Neural crest cell (in vitro differentiated cells): ENCODE measurements at places on chromosomes 7 and 10. TPM values are rescaled to one million over a fixed set of nuclear protein-coding genes. Genes with fewer than 3 reads are reported as not detected.

NACAD gene
- 7.2 and 9.7 TPM in 2 replicates for total RNA-seq

NPY4R gene
- total RNA-seq = not detected in 2 replicates

DNA sequence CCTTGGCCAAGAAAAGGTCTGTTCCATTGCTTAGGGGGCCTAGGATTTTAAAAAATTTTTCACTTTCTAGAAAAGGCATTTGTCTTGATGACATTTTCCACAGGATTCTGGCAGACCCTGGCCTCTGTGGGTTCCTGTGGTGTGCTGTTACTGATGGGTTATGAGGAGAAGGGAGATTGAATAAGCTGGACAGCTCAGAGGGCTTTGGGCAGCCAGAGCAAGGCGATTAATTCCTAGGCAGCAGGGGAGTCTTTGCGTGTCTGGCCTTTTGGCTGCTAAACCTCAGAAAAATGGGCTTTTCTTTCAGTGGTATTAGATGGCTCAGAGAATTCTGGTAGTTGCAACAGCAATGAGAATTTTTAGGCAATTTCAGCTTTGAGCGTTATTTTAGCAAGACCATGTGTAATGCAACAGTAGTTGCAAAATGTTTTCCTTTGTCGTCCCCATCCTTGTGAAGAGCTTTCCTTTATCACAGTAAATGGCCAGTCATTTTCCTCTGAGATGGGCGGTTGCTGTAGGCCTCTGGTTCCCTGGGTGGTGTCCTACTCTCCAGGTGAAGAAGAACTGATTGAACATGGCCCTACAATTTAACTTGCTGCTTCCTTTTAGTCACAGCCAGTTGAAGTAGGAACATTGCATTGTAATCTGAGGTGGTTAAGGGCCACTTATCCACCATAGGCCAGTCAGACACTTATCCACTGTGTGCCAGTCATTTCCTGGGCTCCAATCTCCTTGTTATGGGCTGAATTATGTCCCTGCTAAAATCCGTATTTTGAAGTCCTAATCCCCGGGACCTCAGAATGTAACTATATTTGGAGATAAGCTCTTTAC is 43.2 kb downstream of the SH2D4B start:
- no peak overlapping the region for H3K4me3 ChIP-seq
- peaks cover 14% of the 10 kb centered on the region for H3K4me1 ChIP-seq
- no peak overlapping the region for H3K27ac ChIP-seq
- no peaks in the 10 kb centered on the region for H3K36me3 ChIP-seq
- no peak for DNase-seq

- no peak overlapping the region for H3K27ac ChIP-seq
- H3K4me3 ChIP-seq = no peak overlapping the region
- no peak for DNase-seq
- peaks cover 29% of the 10 kb centered on the region for H3K4me1 ChIP-seq
These were observed 200.6 kb downstream of the CHCHD3 start for GRCh38 chr7:132881317-132881716.

DNA sequence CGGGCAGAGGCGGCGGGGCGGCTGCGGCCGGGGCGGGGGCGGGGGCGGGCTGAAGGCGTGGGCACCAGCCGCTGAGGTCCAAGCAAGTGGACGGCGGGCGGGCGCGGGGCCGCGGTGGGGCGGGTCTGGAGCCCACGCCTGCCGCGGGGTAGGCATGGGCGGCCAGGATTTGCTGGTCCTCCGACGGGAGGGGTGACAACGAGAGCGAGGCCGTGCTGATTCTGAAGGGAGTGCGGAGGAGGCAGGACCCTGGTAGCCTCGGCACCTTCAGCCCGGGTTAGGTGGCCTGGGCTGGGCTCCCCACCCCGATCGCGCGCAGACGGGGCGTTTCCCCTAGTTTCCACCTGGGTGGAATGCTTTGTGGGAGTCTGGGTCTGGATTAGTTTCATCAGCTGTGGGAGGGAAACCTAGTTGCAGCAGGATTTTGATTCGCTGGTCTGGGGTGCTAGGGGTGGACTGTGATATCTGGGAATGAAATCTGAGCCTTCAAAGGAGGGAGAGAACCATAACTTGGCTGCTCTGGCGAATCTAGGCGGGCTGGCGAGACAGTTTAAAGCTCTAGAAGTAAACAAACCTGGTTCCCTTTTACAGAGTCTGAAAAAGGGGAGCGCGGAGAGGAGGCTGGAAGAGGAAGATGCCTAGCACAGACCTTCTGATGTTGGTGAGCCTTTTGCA is 609 bp downstream of the SGPL1 start:
- H3K27me3 ChIP-seq = no peaks in the 10 kb centered on the region
- peak; percentile 54 for DNase-seq
- peaks cover 14% of the 10 kb centered on the region for H3K4me1 ChIP-seq
- H3K36me3 ChIP-seq = peaks cover 4% of the 10 kb centered on the region

DNA sequence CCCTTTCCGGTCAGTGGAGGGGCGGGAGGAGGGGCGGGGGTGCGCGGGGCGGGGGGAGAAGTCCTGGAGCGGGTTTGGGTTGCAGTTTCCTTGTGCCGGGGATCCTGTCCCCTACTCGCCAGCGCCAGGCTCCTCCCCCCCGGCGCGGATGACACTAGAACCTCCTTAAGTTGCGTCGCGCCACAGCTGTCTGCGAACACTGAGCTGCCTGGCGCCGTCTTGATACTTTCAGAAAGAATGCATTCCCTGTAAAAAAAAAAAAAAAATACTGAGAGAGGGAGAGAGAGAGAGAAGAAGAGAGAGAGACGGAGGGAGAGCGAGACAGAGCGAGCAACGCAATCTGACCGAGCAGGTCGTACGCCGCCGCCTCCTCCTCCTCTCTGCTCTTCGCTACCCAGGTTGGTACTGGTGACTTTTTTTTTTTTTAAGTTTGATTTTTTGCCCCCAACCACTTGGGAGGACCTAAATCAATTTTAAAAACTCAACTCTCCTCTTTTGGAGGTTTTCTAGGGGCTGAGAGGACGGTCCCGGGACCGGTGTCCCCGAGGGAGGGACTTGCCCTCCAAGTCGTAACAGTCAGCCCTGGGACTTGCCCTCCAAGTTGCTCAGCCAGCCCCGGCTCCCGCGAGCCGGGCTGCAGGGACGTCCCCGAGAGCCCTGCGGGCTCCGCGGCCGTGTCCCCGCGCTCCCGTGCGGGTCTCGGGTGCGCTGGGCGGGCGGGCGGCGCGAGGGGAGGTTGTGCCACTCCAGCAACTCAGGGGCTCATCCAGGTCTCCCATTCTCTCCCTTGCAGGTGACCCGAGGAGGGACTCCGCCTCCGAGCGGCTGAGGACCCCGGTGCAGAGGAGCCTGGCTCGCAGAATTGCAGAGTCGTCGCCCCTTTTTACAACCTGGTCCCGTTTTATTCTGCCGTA is at the start of gene GATA3:
Gene GATA3, plus strand, starts transcription at position 195 of the 914 bp plus-strand sequence. CDS start 968 bp downstream, outside the sequence.
- no peak within 1 kb of the TSS for H3K27ac ChIP-seq
- no peak for DNase-seq
- peaks cover 95% of the 10 kb centered on the region for H3K27me3 ChIP-seq
- H3K4me1 ChIP-seq = peaks cover 17% of the 10 kb centered on the region
- peak within 1 kb of the TSS; percentile 87 for H3K4me3 ChIP-seq

DNA sequence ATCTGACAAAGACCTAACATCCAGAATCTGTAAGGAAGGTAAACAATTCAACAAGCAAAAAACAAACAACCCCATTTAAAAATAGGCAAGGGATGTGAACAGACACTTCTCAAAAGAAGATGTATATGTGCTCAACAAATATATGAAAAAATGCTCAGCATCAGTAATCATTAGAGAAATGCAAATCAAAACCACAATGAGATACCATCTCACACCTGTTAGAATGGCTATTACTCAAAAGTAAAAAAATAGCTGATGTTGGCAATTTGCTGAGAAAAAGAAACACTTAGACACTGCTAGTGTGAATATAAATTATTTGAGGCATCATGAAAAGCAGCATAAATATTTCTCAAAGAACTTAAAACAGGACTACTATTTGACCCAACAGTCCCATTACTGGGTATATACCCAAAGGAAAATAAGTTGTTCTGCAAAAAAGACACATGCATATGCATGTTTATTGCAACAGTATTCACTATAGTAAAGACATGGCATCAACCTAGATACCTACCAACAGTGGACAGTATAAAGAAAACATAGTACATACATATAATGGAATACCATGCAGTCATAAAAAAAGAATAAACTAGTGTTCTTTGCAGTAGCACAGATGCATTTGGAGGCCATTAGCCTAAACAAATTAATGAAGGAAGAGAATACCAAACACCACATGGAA is 980.1 kb downstream of the KCNMA1 start:
- H3K4me3 ChIP-seq = no peak overlapping the region
- DNase-seq = no peak
- no peaks in the 10 kb centered on the region for H3K36me3 ChIP-seq
- H3K27ac ChIP-seq = no peak overlapping the region
- H3K4me1 ChIP-seq = no peaks in the 10 kb centered on the region

DNA sequence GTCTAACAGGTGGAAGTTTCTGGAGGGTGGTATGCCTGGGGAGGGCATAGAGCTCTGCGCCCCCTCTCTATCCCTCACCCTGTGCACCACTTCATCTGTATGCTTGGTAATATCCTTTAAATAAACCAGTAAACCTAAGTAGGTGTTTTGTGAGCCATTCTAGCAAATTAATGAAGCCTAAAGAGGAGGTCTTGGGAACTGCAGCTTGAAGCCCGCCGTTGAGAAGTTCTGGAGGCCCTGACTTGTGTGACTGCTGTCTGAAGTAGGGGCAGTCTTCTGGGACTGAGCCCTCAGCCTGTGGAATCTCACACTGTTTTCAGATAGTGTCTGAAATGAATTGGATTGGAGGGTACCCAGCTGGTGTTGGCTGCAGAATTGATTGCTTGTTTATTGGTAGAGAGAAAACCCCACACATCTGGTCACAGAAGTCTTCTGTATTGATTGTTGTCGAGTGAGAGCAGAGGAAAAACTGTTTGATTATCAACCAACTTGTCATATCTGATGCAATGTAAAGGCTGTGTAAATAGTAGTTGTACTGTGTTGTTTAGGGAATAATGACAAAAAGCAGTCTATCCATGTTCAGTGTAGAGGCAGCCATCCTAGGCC is 4.7 kb downstream of the CRCP start:
- DNase-seq = no peak
- no peak overlapping the region for H3K27ac ChIP-seq
- peaks cover 44% of the 10 kb centered on the region for H3K4me1 ChIP-seq
- H3K27me3 ChIP-seq = no peaks in the 10 kb centered on the region

GRCh38 chr10:125132344-125132743 is 28.0 kb downstream of the CTBP2 start:
- H3K27me3 ChIP-seq = no peaks in the 10 kb centered on the region
- H3K27ac ChIP-seq = no peak overlapping the region
- H3K4me1 ChIP-seq = peaks cover 42% of the 10 kb centered on the region
- DNase-seq = no peak
